ENCODE measurements at places on chromosomes 5 and 9. TPM values are rescaled to one million over a fixed set of nuclear protein-coding genes. Genes with fewer than 3 reads are reported as not detected.

AFAP1L1 gene
- total RNA-seq: 12.3 TPM

PRUNE2 gene
- total RNA-seq: not detected

ADGRV1 gene
- total RNA-seq: 0.50 TPM

RAD50 gene
- total RNA-seq: 27.7 TPM

ADAMTS2 gene
- 0.03 TPM for total RNA-seq
